Endodermal cell (in vitro differentiated cells): ENCODE measurements at places on chromosomes 7 and 10. TPM values are rescaled to one million over a fixed set of nuclear protein-coding genes. Genes with fewer than 3 reads are reported as not detected.

Gene ELFN1
- total RNA-seq: 2.1 to 4.6 TPM (median 2.7 TPM) in 3 replicates

Gene CNPY1
- total RNA-seq: 0.33 to 0.48 TPM in 2 of 3 replicates, not detected in the other

Gene INMT
- total RNA-seq: 1.4 and 3.0 TPM in 2 replicates

Gene CREB5
- total RNA-seq: 0.21 to 0.80 TPM (median 0.53 TPM) in 3 replicates

Gene INA
- 3.2 to 5.3 TPM (median 3.4 TPM) in 3 replicates for total RNA-seq

Gene FGFR2
- total RNA-seq: 65.8 and 77.0 TPM in 2 replicates

Gene SPOCK2
- 3.4 to 7.6 TPM (median 3.7 TPM) in 3 replicates for total RNA-seq

Gene FAM24B
- 0.89 TPM in 1 of 3 replicates, not detected in the others for total RNA-seq

Gene EPHB6
- total RNA-seq: 26.3 to 33.2 TPM (median 28.0 TPM) in 3 replicates

Gene ADAM8
- 2.6 to 4.8 TPM (median 3.7 TPM) in 3 replicates for total RNA-seq
